ENCODE measurements at places on chromosomes 3 and 15.

DNA sequence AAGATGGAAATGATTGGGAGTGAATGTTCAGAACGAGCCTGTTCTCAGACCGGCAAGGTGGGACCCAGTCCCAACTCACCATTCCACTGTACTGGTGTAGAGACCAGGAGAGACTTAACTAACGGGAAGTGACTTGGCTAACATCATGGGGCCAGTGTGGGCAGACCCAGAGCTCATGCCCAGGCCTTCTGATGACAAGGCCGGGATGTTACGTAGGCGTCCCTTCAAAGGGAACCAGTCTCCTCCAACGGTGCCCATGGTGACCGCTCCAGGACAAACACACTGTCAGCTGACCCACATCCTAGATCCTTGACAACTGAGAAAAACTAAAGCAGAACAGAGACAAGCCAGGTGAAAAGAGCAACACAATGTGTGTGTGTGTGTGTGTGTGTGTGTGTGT lies 128.4 kb upstream of the HACD2 start:
- DNase-seq = no peak

DNA sequence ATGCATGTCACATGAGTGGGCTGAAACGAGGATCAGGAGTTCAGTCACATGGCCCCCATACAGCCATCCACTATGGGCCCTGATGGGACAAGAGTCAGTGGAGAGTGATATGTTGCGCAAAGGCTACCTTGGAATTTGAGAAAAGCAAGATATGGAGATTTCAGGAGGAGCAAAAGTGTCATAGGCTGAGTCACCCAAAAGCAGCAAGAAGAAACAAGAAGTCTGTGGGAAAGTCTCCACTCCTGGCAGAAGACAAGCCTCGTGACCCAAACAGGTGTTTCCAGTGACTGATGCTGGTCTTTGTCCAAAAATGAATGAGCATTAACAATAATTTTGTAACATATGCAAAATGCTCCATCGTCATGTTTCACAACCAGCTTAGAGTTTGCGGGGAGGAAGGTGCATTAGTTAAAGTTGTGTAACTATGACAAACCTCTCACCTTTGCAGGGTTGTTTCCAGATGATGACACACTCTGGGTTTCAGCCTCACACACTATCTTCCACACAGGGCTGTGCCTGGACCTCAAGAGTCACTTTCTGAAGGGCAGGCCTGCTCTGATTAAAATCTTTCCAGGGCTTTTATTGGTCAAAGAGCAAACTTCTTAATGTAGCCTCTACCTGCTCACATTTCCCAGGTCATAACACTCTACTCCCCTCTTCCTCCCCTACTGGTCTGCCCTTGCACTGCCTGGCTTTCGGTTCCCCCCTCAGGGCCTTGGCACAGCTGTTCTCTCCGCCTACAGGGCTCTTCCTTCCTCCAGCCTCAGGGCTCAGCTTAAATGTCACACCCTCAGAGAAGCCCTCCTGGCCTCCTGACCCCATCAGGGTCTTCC lies 3.9 kb upstream of the DNASE1L3 start:
- no peak for DNase-seq

DNA sequence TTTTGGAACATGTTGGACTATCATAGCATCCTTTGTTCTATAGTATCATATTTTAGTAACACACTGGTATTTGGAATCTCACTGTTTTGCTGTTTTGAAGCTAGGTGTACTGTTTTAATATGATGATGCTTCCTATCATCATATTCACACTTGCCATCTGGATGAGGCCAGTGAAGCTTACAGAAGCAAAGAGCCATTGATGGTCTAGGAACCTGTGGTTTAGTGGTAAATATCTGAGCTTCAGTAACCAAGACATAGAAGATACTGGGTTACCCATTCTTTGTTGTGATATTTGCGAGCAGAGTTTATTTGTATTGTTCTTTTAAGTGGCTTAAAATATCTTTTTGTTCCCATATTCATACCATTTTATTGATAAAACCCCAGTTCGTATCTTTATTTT lies 304.1 kb downstream of the SATB1 start:
- no peak for DNase-seq

GRCh38 chr15:75452364-75452864 lies 924 bp upstream of the SIN3A start:
- peak; percentile 85 for DNase-seq

- no peak for DNase-seq
These were observed 1.4 kb upstream of the ISLR2 start for GRCh38 chr15:74128785-74129585.

DNA sequence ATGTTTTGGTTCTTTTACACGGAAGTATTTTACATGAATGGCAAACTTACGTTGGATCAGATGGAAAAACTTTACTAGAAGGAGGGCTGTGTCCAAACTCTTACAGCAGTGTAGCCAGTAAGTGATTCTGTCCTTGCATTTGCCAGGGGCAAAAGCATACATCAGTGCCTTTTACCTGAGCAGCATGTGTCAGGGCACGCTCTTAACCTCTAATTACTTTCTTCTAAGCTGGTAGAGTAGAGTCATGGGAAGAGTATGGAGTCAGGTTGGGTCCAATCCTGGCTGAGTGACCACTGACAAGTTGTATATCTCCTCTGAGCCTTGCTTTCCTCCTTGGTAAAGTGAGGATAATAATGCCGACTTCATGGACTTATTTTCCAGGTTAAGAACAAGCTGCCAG lies 47.1 kb downstream of the RYR3 start:
- DNase-seq = no peak

DNA sequence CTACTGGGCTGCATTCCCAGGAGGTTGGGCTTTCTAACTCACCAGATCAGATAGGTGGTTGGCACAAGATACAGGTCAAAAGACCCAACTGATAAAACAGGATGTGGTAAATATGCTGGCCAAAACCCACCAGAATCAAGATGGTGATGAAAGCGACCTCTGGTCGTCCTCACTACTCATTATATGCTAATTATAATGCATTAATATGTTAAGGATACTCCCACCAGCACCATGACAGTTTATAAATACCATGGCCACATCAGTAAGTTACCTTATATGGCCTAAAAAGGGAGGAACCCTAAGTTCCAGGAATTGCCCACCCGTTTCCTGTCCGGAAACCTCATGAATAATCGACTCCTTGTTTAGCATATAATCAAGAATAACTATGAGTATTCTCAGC lies 31.6 kb downstream of the CFAP44 start:
- DNase-seq = no peak

GRCh38 chr3:50382722-50383121 lies 23.4 kb upstream of the TMEM115 start:
- no peak for DNase-seq

DNA sequence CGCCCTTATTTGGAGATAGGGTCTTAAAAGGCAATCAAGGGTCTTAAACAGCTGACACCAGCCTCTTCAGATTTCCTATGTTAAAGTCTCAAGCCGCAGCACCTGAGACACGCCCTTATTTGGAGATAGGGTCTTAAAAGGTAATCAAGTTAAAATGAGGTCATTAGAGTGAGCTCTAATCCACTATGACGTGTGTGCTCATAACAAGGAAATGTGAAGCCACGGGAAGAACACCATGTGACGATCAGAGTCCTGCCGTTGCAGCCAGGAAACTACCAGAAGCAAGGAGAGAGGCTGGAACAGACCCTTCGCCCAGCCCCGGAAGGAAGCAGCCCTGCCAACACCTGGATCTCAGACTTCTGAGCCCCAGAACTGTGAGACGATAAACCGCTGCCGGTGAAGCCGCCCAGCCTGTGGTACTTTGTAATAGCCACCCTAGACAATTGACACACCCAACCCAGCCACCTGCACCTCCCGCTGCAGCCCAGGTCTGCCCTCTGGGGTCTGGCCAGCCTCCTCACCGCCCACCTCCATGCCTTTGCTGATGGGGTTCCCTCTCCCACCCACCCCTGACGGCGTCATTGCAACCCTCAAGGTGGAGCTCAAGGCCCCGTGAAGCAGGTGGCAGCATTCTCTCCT lies 137.9 kb downstream of the MEGF11 start:
- peak; percentile 63 for DNase-seq

DNA sequence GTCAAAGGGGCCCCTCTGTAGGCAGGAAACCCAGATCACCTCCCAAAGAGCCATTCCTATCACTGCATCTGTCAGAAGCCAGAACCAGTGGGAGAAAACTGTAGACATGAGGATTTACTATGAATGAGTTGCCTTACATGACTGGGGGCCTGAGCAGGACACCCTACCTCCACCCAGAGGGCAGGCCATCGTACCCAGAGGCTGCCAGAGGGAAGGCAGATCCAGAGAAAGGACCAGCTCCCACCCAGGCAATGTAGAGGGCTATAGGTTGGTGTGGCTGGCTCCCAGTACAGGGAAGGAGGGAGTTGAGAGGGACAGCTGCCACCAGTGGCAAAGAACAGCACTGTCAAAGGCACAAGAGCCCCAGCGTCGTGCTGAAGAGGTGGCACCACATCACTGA lies 233.2 kb downstream of the OCA2 start:
- DNase-seq = no peak

DNA sequence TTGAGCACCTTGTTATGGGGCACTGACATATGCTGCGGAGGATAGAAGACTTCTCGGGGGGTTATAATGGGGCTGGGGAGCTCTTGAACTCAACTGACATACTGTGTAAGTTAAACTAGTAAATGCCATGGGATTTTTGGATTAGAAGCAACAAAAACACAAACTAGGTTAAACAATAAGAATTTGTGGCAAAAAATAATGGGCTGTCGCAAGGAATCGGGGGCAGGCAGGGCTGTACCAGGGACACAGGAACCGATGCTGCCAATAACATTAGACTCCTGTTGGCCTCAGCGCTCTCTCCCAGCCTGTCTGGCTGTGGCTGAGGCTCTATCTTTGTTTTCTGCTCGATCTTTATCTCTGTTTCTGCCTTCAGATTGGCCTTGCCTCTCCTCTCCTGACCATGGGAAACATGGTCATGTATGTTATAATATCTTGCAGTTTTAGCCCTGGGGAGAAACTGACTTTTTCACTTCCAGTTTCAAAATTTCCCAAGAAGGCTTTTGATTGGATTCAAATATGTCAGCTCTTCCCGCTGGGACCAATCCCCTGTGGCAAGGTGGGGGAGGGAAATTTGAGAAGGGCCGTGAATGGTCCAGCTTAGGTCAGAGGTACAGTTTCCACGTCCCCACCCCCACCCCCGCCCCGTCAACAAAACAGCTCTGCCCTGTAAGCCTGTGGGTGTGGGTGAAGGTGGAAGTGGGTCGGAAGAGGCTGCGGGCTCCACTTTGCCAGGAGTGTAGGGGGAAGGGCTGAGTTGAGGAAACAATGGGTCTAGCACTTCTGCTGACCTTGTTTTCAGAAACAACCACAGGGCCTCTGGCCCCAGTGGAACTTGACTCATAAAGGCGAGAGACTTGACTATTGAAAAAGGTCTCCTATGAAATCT lies 161.1 kb upstream of the TBL1XR1 start:
- DNase-seq = peak; percentile 83

DNA sequence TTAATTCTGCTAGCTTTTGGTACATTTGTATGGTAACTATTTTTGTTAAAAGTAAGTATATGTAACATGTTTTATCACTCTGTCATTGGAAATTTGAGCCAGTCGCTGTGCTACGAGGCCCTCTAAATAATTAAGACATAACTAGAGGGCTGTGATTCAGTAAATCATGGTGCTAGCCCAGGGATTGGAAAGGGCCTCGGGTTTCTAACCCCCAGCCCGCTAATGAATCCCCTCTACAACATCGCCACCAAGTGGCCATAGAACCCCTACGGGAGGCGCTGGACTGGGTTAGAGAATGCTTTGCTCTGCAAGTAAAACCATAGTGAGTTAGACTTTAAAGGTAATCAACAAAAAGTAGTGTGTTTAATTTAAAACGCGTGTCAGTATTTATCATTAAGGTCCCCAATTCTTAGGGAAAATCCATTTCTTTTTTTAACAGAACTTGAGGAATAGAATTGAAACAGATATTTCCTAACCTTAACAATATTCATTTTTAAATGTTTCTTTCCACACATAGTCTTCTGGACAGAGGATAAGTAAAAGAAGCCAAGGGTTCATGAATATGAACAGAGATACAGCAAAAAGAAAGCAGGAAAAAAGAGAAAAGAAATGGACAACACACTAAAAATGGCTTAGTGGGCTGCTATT lies 744.7 kb downstream of the EPHA3 start:
- DNase-seq = no peak

GRCh38 chr3:149299938-149300801 lies 33.3 kb downstream of the TM4SF18 start:
- DNase-seq = no peak

- DNase-seq = no peak
These were observed 14.6 kb upstream of the MAGEF1 start for GRCh38 chr3:184726497-184726896.

- DNase-seq = no peak
These were observed 304.2 kb upstream of the LMCD1 start for GRCh38 chr3:8197384-8197783.

DNA sequence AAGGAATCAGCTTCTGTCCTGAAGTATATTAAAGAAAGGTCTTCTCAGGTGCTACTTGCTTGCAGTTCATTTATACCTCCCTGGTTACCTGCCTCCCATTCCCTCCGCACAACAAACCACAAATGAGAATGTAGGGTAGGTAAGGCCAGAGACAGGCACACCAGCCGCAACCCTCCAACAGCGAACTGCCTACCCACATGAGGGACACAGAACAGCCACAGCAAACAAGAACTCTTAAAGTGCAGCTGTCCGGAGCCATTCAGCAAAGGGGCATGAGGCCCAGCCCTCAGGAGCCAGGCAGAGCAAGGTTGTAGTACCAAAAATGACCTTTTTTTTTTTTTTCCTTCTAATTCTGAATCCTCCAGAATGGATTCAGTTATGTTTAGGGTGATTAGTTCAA lies 52.4 kb downstream of the SPSB4 start:
- DNase-seq = no peak

DNA sequence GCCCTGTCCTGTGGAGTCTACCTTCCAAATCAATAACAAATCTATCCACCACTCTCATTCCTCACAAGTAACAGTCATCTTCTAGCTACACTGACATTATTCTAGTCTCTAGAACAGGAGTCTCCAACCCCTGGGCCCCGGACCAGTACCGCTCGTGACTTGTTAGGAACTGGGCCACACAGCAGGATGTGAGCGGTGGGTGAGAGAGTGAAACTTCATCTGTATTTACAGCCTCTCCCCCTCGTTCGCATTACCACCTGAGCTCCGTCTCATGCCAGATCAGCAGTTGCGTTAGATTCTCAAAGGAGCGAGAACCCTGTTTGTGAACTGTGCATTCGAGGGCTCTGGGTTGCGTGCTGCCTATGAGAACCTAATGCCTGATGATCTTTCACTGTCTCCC lies 31.9 kb downstream of the ROBO2 start:
- no peak for DNase-seq

GRCh38 chr15:39124155-39124552 lies 456.7 kb upstream of the THBS1 start:
- DNase-seq = no peak

DNA sequence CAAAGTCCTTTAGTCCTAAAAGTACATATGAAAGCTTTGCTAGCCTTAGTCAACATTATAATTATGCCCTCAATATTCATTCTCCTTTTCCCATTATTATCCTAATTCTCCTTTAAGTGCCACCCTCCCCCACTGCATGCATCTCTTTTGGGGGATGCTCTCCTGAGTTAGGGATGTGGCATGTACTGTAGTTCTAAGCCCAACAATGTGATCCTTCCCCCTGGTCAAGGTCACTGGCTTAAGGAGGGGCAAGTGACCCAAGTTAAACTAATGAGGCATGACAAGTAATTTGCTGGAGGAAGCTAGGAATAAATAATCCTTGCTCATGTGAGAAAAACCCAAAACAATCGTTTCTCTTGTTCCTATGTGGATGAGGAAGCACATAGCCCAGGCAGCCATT lies 343.9 kb upstream of the SUCLG2 start:
- no peak for DNase-seq

Measured in CD4-positive, alpha-beta T cell treated with Interleukin-21 for 1 hour (primary cell).